Hepatocyte (in vitro differentiated cells): ENCODE measurements at places on chromosomes 5 and 9. TPM values are rescaled to one million over a fixed set of nuclear protein-coding genes. Genes with fewer than 3 reads are reported as not detected.

DNA sequence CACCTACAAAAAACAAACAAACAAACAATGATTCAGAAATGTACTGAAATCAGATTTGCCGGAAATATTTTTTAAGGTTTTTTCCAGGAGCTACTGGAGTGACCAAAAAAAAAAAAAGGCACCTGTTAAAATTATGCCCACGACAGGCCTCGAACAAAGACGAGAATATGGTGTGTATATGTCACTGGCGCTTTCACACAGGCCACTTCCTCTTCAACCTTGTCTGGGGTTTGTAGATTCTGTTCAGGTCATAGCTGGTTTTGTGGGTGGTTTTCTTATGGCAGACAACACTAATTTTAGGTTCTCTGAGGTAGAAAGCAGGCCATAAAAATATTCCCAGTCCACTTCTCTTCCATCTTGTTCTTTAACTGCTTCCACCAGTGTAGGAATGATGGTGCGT, 7.0 kb downstream of the NDUFB6 start:
- H3K27ac ChIP-seq, result no peak overlapping the region
- H3K27me3 ChIP-seq, result no peaks in the 10 kb centered on the region
- no peak for DNase-seq
- H3K4me3 ChIP-seq, result no peak overlapping the region

DNA sequence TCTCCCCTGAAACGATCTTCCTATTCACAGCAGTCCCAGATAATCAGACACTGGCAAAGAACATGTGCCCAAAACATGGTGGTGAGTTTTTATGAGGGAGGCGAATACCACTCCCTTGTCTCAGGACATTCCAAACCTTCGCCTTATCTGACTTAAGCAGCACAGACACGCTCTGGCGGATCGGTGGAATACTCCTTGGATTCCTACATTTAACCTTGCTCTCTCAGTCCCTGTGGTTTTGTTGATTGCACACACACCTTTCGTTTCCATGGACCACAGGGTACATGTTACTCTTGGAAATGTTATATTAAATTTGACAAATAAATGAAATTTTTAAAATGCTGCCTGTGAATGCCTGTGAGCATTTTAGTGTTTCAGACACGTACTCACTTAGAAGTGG, 87.8 kb upstream of the CPEB4 start:
- H3K4me1 ChIP-seq, result peaks cover 3% of the 10 kb centered on the region
- H3K27ac ChIP-seq, result peak overlapping the region; percentile 12
- no peak for DNase-seq
- no peaks in the 10 kb centered on the region for H3K27me3 ChIP-seq
- no peaks in the 10 kb centered on the region for H3K36me3 ChIP-seq
- H3K4me3 ChIP-seq, result no peak overlapping the region

GRCh38 chr5:168686837-168687236, 107.7 kb upstream of the PANK3 start:
- no peaks in the 10 kb centered on the region for H3K4me1 ChIP-seq
- H3K4me3 ChIP-seq, result no peak overlapping the region
- H3K27me3 ChIP-seq, result no peaks in the 10 kb centered on the region
- no peak overlapping the region for H3K27ac ChIP-seq

DNA sequence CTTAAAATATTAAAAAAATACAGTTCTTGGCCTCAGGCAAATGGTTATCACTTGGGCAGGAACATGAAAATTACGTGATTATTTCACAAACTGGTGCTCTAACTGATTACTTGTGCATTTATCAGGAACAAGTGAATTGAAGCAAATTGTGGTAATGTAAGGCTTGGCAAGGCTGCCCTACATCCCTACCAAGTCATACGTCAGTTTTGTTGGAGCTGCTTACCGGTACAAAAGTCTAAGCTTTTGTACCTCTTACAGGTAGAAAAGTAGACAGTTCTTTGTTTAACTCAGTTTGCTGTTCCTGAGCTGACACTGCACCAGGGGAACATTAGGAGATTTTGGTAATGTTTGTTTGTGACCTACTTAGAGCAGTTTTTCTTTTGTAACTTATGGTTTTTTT, 2.2 kb downstream of the G3BP1 start:
- peak overlapping the region; percentile 78 for H3K27ac ChIP-seq
- no peaks in the 10 kb centered on the region for H3K27me3 ChIP-seq

- DNase-seq, result no peak
- H3K4me1 ChIP-seq, result no peaks in the 10 kb centered on the region
- no peak overlapping the region for H3K27ac ChIP-seq
- H3K4me3 ChIP-seq, result no peak overlapping the region
- H3K36me3 ChIP-seq, result no peaks in the 10 kb centered on the region
These were observed 206.9 kb downstream of the COX7C start for GRCh38 chr5:86824637-86825036.

DNA sequence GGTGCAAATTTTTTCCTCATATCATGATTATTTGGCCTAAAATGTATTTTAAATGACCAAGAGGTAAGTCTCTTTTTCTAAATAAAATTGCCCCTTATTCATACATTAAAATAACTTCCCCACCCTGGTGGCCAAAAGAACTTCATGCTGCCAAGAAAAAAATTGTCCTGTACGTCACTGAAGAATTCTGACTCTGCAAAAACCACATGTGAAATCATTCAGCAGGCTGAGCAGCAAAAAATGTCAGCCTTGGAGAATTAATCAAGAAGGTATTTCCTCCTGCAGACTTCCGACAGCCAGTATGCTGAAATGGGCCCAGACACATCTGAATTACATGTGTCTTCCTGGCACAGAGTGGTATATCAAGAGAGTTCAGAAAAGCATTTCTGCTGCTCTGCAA, 94.6 kb upstream of the HMHB1 start:
- no peaks in the 10 kb centered on the region for H3K4me1 ChIP-seq
- H3K4me3 ChIP-seq, result no peak overlapping the region
- peak; percentile 13 for DNase-seq
- no peaks in the 10 kb centered on the region for H3K36me3 ChIP-seq
- no peaks in the 10 kb centered on the region for H3K27me3 ChIP-seq
- no peak overlapping the region for H3K27ac ChIP-seq

DNA sequence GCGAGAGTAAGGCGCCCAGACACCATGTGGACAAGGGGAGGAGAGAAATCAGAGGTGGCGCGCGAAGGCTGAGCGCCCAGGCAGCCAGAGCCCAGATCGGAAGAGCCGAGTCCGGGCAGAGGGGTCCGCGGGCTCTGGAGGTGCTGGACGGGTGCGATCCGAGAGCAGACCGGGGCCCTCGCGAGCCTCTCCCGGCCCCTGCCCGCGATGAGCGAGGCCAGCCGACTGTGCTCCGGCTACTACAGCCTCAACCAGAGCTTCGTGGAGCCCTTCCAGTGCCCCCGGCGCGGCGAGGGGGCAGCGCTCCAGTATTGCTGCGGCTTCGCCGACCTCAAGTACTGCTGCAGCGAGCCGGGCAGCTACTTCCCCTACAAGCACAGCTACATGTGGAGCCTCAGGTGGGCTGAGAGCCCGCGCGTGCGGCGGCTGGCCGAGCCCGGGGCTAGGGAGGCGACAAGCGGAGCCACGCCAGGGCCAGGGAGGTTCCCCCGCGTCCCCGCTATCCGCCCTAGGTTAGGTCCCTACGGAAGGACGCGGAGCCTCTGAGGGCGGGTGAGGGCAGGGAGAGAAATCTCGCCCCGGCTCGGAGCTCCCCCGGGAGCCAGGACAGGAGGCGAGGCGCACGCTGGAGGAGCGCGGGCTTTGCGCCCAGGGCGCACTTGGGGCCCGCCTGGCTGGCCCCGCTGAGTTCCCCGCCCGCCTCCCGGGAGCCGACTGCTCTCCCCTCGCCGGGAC, at the start of gene SHISAL2B:
TSS of gene SHISAL2B (plus strand) at position 87 of the 735 bp plus-strand sequence. CDS start at position 208, 121 bp downstream.
- H3K4me3 ChIP-seq, result peak within 1 kb of the TSS; percentile 31
- H3K36me3 ChIP-seq, result no peaks in the 10 kb centered on the region

DNA sequence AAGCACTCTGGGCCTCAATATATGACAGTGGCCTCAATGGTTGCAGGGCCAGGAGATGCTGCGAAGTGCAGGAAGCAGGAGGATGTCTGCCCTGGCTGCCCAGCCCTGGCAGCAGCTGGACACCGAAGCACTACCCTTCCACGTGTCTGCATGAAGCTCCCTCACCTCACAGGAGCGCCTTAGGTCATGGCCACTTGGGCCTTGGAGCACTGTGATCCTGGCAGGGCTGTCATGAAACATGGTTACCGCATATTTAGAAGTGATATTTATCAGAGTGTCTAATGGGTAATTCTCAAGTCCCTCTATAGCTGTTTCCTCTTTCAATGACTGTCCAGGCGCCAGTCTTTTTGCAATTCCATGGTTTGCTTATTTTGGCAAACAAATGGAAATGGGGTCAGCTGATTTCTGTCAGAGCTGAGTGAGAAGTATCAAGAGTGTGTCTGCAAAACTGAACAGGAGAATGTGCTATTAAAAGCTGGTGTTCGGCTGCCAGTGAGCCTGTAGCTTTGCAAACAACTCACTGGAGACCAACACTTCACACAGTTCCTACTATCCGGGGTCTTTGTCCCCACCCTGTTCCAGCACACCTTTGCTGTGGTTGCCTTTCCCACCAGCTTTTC, 285.9 kb downstream of the KIF4B start:
- H3K27ac ChIP-seq, result no peak overlapping the region
- H3K27me3 ChIP-seq, result no peaks in the 10 kb centered on the region
- no peak for DNase-seq
- H3K4me3 ChIP-seq, result no peak overlapping the region
- no peaks in the 10 kb centered on the region for H3K4me1 ChIP-seq

DNA sequence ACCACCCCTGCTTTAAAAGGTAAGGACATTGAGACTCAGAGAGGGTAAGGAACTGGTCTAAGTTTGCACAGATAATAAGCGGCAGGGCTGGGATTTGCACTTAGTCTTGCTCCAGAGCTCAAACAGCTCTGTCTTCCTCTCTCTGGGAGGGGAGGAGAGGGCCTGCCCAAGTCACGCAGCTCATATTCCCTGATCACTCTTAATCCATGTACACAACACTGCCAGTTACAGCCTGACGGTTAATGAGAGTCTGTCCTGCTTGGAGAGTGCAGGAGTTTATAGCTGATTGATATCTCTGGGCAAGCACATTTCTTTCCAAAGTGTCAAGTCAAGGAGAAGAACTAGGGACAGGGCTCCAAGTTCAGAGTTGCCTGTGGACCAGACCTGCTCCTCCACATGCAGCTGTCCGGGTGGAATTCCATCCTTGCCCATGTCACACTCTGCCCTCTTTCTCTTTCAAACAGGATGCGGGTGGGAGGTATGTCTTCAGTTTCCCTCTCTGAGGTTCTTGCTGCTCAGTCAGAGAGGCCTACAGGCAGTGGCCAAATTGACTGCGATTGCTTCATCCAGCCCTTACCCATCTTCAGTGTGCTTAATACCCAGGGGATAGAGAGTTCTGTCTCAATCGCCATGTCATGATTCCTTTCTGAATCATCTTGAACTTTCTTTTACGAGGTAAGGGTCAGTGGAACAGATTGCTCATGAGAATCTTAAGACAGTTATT, 54.5 kb downstream of the GALNT12 start:
- peak overlapping the region; percentile 79 for H3K27ac ChIP-seq
- no peaks in the 10 kb centered on the region for H3K27me3 ChIP-seq
- no peaks in the 10 kb centered on the region for H3K36me3 ChIP-seq
- H3K4me3 ChIP-seq, result no peak overlapping the region

- H3K36me3 ChIP-seq, result peaks cover under 1% of the 10 kb centered on the region
- H3K4me1 ChIP-seq, result no peaks in the 10 kb centered on the region
- H3K27ac ChIP-seq, result no peak overlapping the region
These were observed 63.4 kb downstream of the MVB12B start for GRCh38 chr9:126389992-126390391.

DNA sequence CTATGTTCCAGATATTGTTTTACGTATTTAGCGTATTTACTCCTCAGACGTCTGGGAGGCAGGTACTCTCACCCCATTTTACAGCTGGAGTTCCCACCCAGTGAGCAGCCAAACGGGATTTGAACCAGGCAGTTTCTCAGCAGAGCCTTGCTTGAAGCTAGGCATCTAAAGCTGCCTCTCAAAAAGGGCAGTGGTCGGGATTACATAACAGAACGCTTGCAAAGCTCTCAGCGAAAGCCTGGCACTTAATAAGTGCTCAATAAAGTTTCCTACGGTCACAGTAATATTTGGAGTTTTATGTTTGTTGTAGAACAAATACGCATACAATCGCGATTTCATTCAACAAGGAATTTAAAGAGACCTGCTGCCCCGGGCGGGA, 286 bp upstream of the BSPRY start:
- H3K27me3 ChIP-seq, result peaks cover 20% of the 10 kb centered on the region
- peaks cover 9% of the 10 kb centered on the region for H3K4me1 ChIP-seq
- H3K36me3 ChIP-seq, result no peaks in the 10 kb centered on the region
- H3K4me3 ChIP-seq, result peak overlapping the region; percentile 58
- no peak overlapping the region for H3K27ac ChIP-seq

GRCh38 chr5:54570916-54571315, 53.4 kb downstream of the SNX18 start:
- no peaks in the 10 kb centered on the region for H3K36me3 ChIP-seq
- no peaks in the 10 kb centered on the region for H3K4me1 ChIP-seq
- H3K27ac ChIP-seq, result no peak overlapping the region
- H3K27me3 ChIP-seq, result no peaks in the 10 kb centered on the region
- no peak for DNase-seq
- no peak overlapping the region for H3K4me3 ChIP-seq

- no peaks in the 10 kb centered on the region for H3K27me3 ChIP-seq
- H3K4me3 ChIP-seq, result no peak overlapping the region
- H3K27ac ChIP-seq, result no peak overlapping the region
- H3K4me1 ChIP-seq, result no peaks in the 10 kb centered on the region
- DNase-seq, result peak; percentile 77
These were observed 31.8 kb upstream of the CKS2 start for GRCh38 chr9:89278997-89279739.

GRCh38 chr9:36945999-36946398, 88.1 kb downstream of the PAX5 start:
- H3K27ac ChIP-seq, result no peak overlapping the region
- no peaks in the 10 kb centered on the region for H3K36me3 ChIP-seq
- H3K4me3 ChIP-seq, result no peak overlapping the region
- H3K4me1 ChIP-seq, result no peaks in the 10 kb centered on the region

DNA sequence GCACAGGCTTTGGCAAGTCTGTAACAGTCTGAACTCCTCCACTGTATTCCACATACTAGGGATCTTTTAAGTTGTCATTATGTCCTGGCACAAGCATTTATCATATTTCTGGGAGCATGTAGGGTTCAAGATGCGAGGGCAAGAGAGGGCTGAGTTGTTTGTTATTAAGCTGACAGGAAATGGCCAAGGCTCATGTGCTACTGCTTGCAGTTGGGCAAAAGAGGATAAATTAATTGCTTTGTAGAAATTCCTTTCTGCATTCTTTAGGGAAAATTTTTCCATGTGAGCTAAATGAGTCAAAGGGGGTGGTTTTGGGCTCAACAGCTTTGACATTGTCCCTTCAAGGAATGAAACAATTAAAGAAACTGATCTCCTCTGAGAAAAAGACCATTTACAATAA, 35.4 kb downstream of the DOCK8 start:
- H3K4me1 ChIP-seq, result no peaks in the 10 kb centered on the region
- DNase-seq, result no peak
- no peak overlapping the region for H3K4me3 ChIP-seq
- no peaks in the 10 kb centered on the region for H3K27me3 ChIP-seq
- H3K27ac ChIP-seq, result no peak overlapping the region

- H3K4me1 ChIP-seq, result no peaks in the 10 kb centered on the region
- no peak for DNase-seq
- no peak overlapping the region for H3K4me3 ChIP-seq
- H3K27me3 ChIP-seq, result no peaks in the 10 kb centered on the region
These were observed 32.5 kb downstream of the IDNK start for GRCh38 chr9:83655433-83655832.

GRCh38 chr9:13690595-13690994, 411.1 kb upstream of the MPDZ start:
- no peaks in the 10 kb centered on the region for H3K4me1 ChIP-seq
- DNase-seq, result no peak
- H3K27ac ChIP-seq, result no peak overlapping the region
- no peaks in the 10 kb centered on the region for H3K27me3 ChIP-seq
- no peaks in the 10 kb centered on the region for H3K36me3 ChIP-seq

KCTD16 gene
- polyA plus RNA-seq, result 0.45 and 0.52 TPM in 2 replicates

DMRT2 gene
- not detected in 2 replicates for polyA plus RNA-seq

IL33 gene
- polyA plus RNA-seq, result 0.28 TPM in 1 of 2 replicates, not detected in the other

MYORG gene
- 13.2 and 23.4 TPM in 2 replicates for polyA plus RNA-seq

SIMC1 gene
- 37.6 and 44.2 TPM in 2 replicates for polyA plus RNA-seq

C9orf50 gene
- polyA plus RNA-seq, result 0.86 TPM in 1 of 2 replicates, not detected in the other

PRRX2 gene
- 14.0 and 23.0 TPM in 2 replicates for polyA plus RNA-seq

CACFD1 gene
- polyA plus RNA-seq, result 49.2 and 50.4 TPM in 2 replicates
